Gastrocnemius medialis (tissue), 4 donors: ENCODE measurements at places on chromosomes 2 and 18. TPM values are rescaled to one million over a fixed set of nuclear protein-coding genes. Genes with fewer than 3 reads are reported as not detected.

- no peak for DNase-seq
Measured at GRCh38 chr2:136207665-136208064, 89.7 kb upstream of the CXCR4 start.

Gene ABCB11
- not detected for total RNA-seq

GRCh38 chr2:28663359-28663758 lies 88.3 kb upstream of the PPP1CB start:
- DNase-seq = no peak

DNA sequence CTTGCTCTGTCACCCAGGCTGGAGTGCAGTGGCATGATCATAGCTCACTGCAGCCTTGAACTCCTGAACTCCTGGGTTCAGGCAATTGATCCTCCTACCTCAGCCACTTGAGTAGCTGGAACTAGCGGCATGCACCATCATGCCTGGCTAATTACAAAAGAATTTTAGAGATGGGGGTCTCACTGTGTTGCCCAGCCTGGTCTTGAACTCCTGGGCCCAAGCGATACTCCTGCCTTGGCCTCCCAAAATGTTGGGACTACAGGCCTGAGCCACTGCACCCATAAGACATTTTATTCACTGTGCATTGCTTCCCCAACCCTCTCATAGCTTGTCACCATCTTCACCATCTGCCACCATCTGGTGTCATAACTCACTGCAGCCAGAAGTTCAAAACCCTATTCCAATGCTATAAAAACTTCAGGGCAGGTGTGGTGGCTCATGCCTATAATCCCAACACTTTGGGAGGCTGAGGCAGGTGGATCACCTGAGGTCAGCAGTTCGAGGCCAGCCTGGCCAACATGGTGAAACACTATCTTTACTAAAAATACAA lies 78.7 kb downstream of the NCAPH start:
- no peak for DNase-seq

GRCh38 chr2:102306125-102306524 lies 5.2 kb upstream of the IL1RL1 start:
- DNase-seq = no peak

DNA sequence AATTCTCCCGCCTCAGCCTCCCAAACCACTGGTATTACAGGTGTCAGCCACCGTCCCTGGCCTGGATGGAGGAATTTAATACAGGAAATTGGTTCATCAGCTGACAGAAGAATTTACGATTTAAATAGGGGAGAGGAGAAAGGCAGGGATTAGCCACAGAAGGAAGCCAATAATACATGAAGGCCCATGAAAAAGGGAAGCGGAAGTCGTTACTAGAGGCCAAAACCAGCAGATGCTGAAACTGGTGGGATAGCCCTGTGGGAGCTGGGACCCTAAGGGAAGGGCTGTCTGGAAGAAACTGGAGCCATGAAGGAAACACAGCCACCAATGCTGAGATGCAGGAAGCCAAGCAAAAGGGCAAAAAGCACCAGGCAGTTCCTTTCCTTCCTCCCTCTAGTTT lies 163.7 kb upstream of the RMP24 start:
- DNase-seq = no peak

GRCh38 chr2:239964399-239965185 lies 60.5 kb downstream of the NDUFA10 start:
- no peak for DNase-seq

GRCh38 chr2:108423502-108424251 lies 25.3 kb upstream of the GCC2 start:
- no peak for DNase-seq

DNA sequence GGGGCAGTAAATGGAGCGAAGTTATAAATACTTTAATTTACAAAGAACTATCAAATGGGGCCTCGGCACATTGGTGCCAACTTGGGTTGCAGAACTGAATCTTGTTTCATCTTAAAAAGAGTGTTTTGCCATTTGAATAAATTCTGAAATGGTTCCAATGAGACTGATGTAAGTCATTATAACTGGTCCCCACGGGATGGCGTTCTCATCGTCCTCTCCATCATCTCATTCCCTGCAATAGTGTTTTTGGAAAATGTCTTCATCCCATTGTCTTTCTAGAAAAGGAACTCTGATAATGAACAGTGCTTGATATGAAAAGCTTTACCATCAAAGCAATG lies 422.0 kb upstream of the ID2 start:
- no peak for DNase-seq

Gene SERPINB11
- total RNA-seq = not detected
